NCI-H2081 (cell line): ENCODE measurements at places on chromosomes 12 and 14.

DNA sequence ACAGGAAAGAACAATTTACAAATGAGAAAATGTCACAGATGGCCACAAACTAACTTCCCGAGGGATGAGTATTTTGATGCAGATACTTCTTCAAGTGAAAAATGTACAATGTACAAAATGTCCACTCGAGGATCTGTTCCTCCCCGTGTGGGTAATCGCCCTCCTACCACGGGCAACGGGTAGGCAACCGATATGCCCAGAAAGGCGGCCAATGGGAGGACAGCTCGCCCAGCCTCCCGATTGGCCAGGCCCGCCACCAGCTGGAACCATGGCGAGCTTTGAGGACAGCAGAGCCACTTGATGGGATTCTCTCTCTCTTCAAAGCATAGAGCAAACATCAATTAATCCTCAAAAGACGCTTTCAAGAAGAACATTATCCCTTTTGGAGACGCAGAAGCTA lies 42.3 kb downstream of the DPF3 start:
- no peak for DNase-seq

- DNase-seq: no peak
Measured at GRCh38 chr12:29768372-29768771, 15.4 kb downstream of the TMTC1 start.

DNA sequence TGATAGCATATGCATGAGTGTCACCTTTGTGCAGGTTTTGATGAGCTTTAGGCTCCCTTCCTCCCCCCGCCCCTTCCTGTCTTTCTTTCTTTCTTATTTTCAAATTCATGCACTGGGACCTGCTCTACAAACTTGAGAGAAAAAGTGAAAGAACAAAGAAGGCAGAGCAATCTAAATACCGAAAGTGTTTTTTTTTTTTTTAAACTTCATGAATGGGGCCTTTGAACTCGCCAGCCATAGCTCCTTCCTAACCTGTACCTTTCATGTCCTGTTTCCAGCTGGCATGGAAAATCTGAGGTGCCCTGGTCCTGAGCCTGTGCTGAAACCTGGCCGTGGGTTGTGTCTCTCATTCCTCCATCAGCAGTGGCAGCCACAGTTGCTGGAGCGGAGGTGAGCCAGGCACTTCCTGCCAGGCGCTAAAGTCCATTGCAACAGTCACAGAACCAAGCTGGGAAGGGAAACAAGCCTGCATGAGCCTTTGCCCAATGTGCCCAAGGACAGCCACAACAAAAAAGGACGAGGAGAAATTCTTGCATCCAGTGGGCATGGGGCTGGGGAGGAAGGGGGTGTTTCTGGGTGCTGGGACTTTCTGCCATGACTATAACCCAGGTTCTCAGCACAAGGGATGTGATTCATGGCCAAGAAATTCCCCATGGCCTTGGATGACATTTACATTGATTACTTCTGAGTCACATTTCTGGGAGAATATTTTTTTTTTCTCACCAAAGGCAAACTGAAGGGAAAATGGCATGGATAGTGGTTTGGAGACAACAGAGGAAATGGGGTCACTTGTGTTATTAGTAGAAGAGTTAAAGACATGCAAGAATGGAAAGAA lies 102.7 kb downstream of the TMEM30B start:
- no peak for DNase-seq

- no peak for DNase-seq
Measured at GRCh38 chr12:105036937-105037649, 47.2 kb downstream of the ALDH1L2 start.

DNA sequence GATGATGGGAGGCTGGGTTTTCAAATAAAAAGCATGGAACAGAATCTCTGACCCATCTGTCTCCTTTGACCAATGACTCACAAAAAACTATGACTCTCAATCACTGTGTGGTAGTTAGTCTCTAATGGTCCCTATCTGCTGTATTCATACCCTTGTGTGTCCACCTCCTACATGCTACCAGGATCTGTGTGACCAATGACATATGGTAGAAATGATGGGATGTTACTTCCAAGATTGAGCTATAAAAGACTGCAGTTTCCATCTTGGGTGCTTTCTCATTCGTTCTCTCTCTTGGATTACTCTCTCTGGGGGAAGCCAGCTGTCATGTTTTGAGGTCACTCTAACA lies 144.7 kb upstream of the BTG1 start:
- DNase-seq: no peak

DNA sequence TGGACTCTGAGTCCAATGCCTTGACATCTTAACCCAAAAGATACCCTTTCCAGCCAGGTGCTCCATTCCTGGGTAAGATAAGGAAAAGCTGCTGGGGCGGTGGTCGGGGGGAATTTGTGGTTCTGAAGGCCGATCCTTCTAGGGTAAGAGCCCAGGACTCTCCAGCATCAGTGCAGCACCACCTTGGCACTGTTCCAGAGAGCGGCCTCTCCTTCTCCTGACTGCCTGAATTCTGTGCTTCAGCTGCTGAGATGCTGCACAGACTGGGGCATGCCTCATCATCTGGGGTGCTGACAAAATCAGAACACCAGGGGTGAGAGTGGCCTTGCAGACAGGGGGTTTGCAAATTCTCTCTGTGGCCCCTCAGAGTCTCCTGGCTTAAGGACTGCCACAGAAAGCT lies 87.5 kb downstream of the SPTB start:
- DNase-seq: no peak

DNA sequence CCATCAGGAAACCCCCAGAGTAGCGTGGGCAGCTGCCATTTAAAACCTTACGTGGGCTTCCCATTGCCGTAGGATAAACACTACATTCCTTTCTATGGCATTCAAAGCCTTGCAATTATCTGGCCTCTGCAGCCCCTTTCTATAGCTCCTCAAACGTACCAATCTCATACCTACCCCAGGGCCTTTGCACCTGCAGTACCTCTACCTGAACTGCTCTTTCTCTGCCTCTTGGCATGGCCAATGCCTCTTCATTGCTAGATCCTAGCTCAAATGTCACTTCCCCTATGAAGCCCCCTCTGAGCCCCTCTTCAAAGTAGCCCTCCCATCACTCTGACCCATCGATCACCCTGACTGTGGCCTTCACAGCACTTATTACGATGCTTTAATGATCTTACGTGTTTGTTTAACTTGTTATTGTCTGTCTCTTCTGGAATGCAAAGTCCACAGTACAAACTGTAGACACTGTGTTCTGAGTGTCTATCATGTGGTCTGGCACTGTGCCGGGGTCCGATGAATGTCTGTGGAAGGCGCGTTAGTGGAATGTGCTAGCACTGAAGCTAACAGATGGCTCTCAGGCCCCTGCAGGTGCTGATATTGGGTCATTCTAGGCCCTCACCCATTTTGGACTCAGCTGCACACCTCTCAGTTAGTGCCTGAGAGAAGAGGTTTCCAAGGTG lies 157.3 kb upstream of the NOS1 start:
- no peak for DNase-seq

GRCh38 chr12:116881877-116882507 lies 751 bp upstream of the HRK start:
- no peak for DNase-seq

- peak; percentile 14 for DNase-seq
Measured at GRCh38 chr12:129328235-129328634, 475.0 kb downstream of the GLT1D1 start.

GRCh38 chr14:52729925-52730708 lies at the start of gene STYX:
Gene STYX (plus strand): TSS chr14:52730166. CDS start chr14:52730475, 309 bp downstream.
- DNase-seq: peak; percentile 97

DNA sequence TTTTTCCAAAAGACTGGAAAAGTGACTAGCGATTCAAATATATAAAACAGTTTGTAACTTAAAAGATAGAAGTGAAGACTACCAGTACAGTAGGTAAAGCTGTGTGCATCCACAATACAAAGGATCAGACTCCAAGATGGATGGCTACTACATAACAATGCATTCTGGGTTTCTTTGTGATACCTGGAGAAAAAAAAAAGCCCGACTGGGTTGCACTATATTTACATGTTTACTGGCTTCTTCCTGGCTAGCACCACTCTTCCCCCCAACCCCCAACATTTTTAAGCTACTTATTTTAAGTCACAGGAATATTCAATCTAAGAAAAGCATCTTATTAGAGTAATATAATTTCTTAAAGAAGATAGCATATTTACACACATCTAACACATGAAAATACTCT lies 61.1 kb upstream of the SINHCAF start:
- no peak for DNase-seq

- DNase-seq: no peak
Measured at GRCh38 chr14:106843386-106843785, 1317.0 kb downstream of the TMEM121 start.

DNA sequence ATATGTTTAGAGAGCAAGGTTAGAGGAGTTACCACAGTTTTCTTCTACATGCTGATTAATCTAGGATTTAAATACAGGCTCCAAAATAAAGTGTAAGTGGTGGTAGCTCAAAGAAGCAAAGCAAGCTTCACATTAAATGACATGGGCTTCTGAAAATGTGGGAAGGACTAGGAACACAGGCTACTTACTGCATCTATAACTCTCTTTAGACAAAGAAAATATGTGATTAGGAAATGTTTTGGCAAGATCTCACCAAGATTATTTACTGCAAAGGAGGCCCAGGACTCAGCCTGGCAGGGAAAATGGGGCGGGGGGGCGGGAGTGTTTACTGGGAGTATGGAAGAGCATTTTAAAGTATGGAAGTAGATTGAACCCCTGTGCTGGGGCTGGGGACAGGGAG lies 39.4 kb downstream of the ETV6 start:
- no peak for DNase-seq

DNA sequence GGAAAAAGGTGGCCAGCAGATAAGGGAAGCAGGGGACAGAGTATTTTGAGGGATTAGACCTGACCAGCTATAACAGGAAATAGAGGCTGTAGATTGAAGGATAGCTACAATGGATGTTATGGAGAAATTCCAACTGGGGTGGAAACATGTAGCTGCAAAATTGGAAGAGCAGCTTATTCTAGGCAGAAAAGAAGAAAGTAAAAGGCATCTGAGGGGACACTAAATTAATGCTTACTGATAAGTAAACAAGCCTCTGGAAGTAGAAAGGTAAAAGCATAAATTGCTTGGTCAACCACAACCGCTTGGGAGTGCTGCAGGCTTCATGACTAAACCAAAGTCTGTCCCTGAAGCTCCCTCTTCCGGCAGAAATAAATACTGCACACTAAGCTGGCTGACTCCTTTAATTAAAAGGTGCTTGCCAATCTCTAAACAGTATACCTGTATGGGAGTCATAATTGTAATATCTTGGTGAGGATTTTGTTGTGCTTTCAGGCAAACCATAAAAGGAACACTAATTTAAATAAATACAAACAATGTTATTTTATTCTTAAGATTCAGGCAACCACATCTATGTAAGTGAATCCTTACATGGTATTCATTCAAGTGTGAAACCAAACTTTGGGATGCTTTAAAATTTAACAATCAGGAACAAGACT lies 7.7 kb downstream of the UBC start:
- DNase-seq: no peak

DNA sequence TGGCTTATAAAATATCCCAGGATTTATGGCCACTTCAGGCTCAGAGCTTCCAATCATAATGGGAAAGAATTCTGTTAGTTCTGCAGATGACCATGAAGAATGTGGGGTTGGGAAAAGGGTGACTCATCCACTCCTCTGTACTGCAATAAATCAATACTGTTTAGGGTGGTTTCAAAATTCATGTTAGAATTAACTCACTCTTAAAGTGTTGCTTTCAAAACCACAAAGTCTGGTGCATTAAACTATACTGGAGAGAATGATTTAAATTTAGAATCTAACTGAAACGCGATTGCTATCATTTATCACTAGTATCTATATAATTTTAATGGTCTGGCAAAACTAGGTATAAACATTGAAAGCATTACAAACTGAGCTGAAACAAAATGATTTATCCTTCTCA lies 798 bp downstream of the CCDC198 start:
- DNase-seq: no peak

- no peak for DNase-seq
Measured at GRCh38 chr12:29035112-29035511, 114.0 kb upstream of the FAR2 start.

DNA sequence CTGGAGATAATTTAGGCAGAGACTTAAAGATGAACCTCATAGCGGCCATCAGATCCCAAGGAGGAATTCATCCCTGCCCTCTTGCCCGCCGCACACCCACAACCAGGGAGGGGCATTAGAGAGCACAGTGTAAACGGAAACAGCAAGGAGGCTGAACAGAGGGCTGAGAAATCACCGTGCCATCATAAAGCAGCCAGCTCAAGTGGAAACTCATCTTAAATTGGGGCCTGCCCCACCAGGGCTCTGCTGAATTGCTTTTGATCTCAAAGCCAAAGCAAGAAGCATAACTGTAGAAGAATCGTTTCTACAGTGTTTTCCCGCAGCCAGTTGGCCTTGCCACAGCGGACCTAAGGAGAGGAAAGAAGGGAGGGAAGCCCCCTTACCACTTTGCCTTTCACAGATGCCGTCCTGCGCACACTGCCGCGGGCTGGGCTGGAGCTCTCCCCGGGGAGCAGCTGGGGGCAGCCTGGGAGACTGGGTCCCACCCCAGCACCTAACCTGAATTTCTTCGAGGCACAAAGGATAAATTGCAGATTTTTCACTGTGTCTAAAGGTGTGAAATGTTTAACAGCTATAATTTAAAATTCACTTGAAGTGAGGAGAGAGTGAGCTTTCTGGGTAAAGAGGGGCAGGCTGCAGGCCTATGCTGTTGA lies 51.8 kb upstream of the MMP17 start:
- DNase-seq: no peak

- peak; percentile 54 for DNase-seq
Measured at GRCh38 chr14:63432228-63432627, 110.9 kb downstream of the PPP2R5E start.

GRCh38 chr14:89892953-89893352 lies 61.6 kb downstream of the EFCAB11 start:
- DNase-seq: no peak

DNA sequence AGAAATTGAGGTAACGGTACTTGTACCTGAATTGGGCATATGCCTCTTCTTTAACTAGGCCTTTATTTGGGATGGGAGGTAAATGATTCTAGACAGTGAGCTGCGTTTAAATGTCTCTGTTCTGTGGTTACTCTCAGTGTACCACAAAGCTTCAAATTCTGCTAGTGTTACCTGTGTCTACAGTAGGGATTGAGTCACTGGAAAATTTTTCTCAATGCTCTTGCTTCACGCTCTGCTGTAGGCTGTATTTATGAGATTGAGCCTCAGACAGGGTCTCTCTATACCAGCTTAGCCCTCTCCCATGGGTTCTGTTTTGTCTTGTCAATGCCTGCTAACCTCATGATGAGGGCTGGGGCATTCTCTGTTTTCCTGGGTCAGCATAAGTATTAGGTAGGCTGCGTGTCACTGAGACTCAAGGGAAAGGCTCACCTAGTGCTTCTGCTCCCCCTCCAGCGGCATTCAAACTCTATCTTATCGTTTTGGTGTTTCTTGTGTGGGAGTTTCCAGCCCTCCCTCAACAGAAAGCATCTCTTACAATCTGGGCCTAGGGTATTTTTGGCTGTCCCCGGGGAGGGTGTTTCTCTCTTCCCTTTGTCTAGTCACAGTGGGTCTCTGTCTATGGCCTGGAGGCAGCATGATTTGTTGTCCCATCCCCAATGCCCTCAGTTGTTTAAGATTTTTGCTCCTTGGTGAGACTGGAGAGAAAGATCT lies 285.8 kb downstream of the ADGRD1 start:
- DNase-seq: no peak
